ENCODE measurements at places on chromosomes 6 and 20.

DNA sequence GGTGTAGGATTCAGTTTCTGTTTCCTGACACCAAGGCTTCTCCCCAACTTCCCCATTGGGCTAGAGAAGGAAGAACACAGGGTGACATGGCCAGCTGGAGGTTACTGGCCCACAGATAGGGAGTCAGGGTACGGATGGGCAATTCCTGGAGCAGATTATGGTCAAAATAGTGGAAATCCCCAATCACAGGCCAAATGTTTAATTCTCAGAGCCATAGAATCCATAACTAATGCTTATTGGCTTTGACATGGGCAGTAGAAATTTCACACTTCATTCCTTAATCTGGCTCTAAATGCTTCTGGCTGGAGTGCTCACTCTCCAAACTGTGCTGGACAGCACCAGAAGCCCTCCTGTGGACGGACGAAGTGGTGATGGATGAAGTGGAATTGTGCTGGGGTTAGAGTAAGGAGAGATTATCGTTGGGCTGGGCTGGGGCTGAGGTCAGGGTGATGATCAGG lies 887 bp downstream of the SIGLEC1 start:
- DNase-seq = no peak

DNA sequence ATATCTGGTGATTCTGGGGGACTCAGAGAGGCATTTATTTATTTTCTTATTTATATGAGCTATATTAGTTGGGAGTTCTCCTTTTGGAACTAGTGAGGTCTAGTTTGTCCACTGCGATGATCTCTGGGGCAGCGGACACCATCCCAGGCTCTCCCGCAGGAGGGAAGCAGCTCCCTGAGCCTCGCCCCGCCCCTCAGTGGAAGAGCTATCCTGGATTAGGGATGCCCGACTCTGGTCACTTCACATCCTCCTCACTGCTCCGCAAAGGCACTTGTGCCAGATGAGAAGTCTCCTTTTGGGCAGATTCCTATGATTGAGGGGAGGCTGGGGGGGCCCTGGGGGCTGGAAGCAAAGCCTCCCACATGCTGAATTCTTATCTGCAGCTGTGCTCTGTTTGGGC lies 3.6 kb upstream of the MAS1 start:
- no peak for DNase-seq

GRCh38 chr6:76342611-76343160 lies 270.2 kb upstream of the IMPG1 start:
- DNase-seq = no peak

DNA sequence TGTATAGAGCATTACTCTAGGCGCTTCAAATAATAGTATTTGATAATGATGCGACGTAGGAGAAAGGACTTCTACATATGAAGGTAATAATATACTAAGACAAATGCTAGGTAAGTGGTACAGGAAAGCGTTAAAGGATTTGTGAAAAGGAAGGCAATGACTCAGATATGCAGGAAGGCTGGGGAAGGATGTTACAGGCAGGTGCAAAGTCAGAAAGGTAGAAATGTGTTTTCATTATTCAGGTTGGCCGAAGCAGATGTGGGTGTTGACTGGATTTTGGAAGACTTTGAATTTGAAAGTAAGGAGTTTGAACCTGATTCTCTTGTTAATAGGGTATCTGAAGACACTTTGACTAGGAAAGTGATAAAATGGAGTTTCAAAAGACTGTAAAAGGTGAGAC lies 51.0 kb downstream of the STK4 start:
- DNase-seq = no peak

DNA sequence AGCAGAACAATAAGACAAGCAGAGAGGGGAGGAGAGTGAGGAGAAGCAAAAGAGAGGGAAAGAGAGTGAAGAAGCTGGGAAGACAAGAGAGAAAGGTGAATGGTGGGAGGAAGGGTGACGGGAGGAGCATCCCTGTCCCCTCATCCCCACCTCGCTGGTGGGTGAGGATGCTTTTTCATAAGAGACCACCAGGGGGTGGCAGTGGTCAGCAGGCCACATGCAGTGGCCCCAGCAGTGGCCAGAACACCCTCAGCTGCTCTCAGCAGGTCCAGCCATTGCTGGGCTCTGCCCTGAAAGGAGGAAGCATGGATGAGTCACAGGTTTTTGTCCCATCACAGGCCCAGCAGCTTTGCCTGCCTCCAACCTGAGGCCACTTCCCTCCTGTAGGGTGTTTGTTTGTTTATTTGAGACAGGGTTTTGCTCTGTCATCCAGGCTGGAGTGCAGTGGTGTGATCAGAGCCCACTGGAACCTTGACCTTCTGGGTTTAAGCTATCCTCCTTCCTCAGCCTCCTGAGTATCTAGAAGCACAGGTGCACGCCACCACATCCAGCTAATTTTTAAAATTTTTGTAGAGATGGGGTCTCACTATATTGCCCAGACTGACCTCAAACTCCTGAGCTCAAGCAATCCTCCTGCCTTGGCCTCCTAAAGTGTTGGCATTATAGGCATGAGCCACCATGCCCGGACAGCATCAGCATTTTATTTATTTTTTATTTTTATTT lies 24.0 kb downstream of the FGD2 start:
- peak; percentile 68 for DNase-seq

GRCh38 chr20:61991476-61991875 lies 74.2 kb downstream of the TAF4 start:
- no peak for DNase-seq

GRCh38 chr6:114989279-114989964 lies 646.6 kb upstream of the HS3ST5 start:
- no peak for DNase-seq

DNA sequence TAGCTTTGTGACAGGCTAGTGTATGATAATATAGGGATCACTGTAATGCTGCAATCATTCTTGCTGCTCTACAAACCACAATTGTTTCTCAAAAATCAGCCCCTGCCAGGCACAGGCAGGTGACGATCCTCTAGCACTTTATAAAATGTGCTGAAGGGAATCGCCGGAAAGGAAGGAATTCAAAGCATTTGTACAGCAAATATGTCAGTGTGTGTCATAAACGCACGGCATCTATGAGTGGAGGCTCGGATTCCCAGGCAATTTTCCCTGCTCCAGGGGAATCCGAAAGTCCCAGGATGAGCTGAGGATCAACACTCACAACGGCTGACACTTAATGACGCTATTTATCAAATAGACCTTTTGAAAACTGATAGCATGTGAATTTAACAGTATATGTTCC lies 1.4 kb downstream of the PHACTR1 start:
- DNase-seq = no peak

DNA sequence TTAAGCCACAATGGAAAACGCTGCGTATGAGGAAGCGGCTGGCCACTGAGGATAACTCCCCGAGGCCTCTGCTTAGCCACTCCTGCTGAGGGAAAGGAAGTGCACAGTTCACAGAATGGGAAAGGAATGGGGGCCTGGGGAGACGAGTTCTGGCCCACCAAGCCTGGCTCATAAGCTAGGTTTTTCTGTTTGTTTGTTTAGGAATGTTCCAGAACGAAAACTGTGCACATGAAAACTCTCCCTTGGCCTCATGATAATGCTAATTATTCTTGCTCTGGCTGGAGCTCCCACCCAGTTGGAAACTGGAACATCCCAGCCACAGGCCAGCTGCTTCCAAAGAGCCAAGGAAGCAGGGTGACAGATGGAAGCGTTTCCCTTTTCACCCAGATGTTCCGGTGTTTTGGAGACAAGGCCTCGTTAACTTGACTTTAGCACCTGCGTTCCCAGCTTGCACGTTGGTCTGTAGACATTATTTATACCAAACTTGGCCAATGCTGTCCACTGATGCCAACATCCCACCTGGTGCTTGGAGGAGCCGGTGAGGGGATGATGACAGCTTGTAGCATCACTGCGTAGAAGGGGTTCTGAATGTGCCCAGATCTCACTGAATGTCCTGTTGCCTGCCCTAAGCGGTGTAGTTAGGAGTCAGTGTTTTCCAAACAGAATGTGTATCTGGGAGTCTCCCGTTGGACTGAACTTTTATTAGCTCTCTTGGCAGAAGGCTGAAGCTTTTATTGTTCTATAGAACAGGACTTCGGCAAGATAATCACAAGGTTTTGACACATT lies 34.5 kb downstream of the APCDD1L start:
- peak; percentile 38 for DNase-seq

- DNase-seq = no peak
Observed at GRCh38 chr20:3134151-3134550, 25.5 kb downstream of the FASTKD5 start.

GRCh38 chr6:14290041-14290771 lies 172.6 kb downstream of the CD83 start:
- DNase-seq = no peak

DNA sequence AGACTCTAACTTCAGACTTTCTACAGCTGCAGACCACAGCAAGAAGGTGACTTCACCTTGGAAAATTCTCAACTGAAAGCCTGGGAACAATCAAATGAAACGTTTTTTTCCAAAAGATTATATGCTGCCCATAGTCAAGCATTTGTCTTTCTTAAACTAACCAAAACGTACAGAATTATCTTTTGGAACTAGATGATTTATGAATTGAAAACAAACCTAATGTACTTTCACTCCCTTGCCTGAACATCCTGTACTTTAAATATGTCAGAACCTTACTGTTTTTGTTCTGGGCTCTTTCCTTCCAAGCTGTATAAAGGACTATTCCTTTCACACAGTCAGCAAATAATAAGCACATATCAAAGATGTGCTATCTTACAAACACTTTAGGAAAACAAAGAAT lies 62.4 kb upstream of the TNFAIP3 start:
- DNase-seq = no peak

DNA sequence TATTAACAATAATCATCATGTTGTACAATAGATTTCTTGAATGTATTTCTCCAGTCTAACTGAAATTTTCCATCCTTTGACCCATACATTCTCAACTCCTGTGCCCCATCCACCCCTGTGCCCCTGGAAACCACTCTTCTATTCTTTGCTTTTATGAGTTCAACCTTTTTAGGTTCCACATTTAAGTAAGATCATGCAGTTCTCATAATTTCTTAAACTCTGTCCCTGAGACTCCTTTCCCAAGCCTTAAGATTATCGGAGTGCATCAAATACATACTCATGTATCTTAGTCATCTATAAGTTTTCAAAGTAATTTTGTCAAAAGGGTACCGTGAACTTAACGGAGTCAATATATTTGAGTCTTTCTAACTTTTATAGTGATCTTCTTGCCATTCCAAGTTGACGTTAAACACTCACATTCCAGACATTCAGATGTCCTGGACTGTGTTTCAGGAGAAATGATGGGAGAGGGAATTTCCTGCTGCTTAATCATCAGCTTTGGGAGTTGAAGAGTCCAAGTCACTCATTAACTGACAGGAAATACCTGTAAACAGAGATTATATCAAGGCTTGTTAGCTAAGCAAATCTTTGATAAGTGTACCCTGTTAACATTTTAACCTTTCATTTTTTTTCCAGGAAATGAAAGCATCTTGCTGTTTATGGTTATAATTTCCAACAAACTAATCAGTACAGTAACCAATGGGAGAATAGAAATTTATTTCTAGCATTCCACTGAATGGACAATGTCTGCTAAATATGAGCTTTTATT lies 73.3 kb downstream of the ADGRG6 start:
- DNase-seq = peak; percentile 72

DNA sequence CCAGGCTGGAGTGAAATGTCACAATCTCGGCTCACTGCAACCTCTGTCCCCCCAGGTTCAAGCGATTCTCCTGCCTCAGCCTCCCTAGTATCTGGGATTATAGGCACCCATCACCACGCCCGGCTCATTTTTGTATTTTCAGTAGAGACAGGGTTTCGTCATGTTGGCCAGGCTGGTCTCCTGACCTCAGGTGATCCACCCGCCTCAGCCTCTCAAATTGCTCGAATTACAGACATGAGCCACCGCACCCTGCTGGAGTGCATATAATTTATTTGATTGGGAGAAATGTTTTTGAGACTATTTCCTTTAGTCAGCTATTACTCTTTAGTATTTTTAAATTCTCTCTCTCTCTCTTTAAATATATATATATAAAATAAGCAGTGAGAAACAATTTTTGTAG lies 29.8 kb downstream of the FAM83B start:
- DNase-seq = peak; percentile 50

GRCh38 chr20:24577271-24577909 lies 108.0 kb downstream of the SYNDIG1 start:
- no peak for DNase-seq

GRCh38 chr6:110589865-110590513 lies 113.6 kb upstream of the SLC22A16 start:
- no peak for DNase-seq

DNA sequence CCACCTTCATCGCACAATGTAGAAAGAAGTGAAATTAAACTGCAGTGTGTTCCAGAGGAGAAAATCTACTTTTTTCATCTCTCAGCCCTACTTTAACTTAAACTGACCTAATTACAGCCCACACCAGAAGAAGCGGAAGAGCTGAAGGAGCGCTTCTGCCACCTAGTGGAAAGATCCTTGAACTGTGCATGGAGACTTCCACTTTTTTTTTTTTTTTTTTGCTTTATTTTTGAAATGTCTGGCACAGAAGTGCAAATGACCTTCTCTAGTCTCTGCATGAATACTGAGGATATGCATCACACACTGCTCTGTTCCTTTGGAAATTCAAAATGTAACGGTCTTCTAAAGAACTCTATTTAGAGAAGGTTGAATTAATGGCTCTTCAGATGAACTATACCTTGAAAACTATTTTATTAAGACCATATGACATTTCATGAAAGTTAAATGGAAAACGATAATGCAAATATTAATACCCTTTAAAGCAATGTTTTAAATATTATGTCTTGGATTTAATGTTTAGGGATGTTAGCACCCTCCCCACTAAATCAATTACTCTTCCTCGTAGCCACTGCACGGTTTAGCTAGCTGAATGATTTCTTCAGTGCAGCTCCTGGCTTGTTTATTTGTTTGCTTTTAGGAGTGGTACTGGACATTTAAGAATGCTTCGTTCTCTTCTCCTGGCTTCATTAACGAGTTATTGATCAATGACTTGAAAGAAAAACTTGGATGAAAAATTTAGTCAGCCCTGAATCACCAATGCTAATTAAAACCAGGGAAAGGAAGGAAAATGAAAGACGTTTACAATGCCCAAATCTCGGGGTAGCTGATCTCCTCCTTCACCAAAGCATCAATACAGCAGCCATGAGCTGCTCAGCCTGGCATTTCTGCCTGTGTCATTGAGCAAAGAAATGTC lies 569.6 kb upstream of the GJE1 start:
- peak; percentile 88 for DNase-seq

DNA sequence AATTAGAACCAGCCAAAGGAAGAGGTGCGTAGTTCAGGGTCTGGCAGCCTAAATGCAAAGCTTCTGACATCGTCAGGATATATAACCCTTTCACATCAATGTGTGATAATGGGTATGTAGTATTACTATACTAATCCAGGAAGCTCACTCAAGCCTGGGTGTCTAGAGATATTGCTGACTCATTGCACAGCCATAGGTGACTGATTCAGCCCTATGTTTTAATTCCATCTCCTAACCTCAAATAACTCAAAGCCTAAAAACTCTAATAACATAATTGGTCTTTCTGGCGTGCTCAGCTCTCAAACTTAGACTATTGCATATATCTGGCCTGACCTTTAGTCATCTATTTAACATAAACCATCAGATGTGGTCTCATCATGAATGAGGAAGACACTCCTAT lies 658.4 kb downstream of the TBC1D32 start:
- no peak for DNase-seq

GRCh38 chr20:50630578-50631263 lies 60.6 kb downstream of the RIPOR3 start:
- DNase-seq = no peak

GRCh38 chr6:1904466-1904799 lies 294.7 kb downstream of the FOXC1 start:
- no peak for DNase-seq
